Smooth muscle cell of trachea (primary cell): ENCODE measurements at places on chromosomes 7 and 10. TPM values are rescaled to one million over a fixed set of nuclear protein-coding genes. Genes with fewer than 3 reads are reported as not detected.

The IL2RA gene
- not detected in 2 replicates for total RNA-seq

The HABP2 gene
- total RNA-seq = not detected in 2 replicates

The NDUFB8 gene
- 120 and 157 TPM in 2 replicates for total RNA-seq

The PPP1R17 gene
- not detected in 2 replicates for total RNA-seq

The TUBAL3 gene
- total RNA-seq = not detected in 2 replicates

The SPDYE11 gene
- total RNA-seq = under 0.01 TPM in 1 of 2 replicates, not detected in the other

The COL1A2 gene
- total RNA-seq = 5,033 and 9,631 TPM in 2 replicates

The LIPM gene
- not detected in 2 replicates for total RNA-seq

The LIPF gene
- total RNA-seq = 0.29 TPM in 1 of 2 replicates, not detected in the other

The AKR1C2 gene
- 51.9 and 62.1 TPM in 2 replicates for total RNA-seq

The ADAM12 gene
- total RNA-seq = 28.8 and 34.4 TPM in 2 replicates

The SPDYE1 gene
- total RNA-seq = not detected in 2 replicates

The AFAP1L2 gene
- total RNA-seq = 0.17 and 0.29 TPM in 2 replicates

The ABCB4 gene
- total RNA-seq = 4.6 and 4.8 TPM in 2 replicates

The GDF10 gene
- 44.9 and 178 TPM in 2 replicates for total RNA-seq

The DNAJB12 gene
- 27.5 and 30.1 TPM in 2 replicates for total RNA-seq

The SOSTDC1 gene
- 0.15 TPM in 1 of 2 replicates, not detected in the other for total RNA-seq

The KLF14 gene
- under 0.01 TPM in 1 of 2 replicates, not detected in the other for total RNA-seq

The PRLHR gene
- total RNA-seq = not detected in 2 replicates

The MINPP1 gene
- total RNA-seq = 36.4 and 52.4 TPM in 2 replicates

The C10orf53 gene
- not detected in 2 replicates for total RNA-seq

The JCAD gene
- 2.0 and 8.9 TPM in 2 replicates for total RNA-seq

The CNOT4 gene
- total RNA-seq = 7.0 and 8.3 TPM in 2 replicates

The HPSE2 gene
- total RNA-seq = not detected in 2 replicates

The SORCS3 gene
- total RNA-seq = not detected in 2 replicates

The SPDYE18 gene
- not detected in 2 replicates for total RNA-seq

The MRLN gene
- not detected in 2 replicates for total RNA-seq

The SFMBT2 gene
- 1.7 and 5.2 TPM in 2 replicates for total RNA-seq

The THSD7A gene
- 0.17 and 1.6 TPM in 2 replicates for total RNA-seq

The TFEC gene
- under 0.01 and 0.17 TPM in 2 replicates for total RNA-seq

The CALHM1 gene
- not detected in 2 replicates for total RNA-seq

The TMEM139 gene
- total RNA-seq = 0.50 TPM in 1 of 2 replicates, not detected in the other

The NAMPT gene
- 80.1 and 120 TPM in 2 replicates for total RNA-seq
